LHCN-M2 (cell line): ENCODE measurements at places on chromosomes 2 and 18.

DNA sequence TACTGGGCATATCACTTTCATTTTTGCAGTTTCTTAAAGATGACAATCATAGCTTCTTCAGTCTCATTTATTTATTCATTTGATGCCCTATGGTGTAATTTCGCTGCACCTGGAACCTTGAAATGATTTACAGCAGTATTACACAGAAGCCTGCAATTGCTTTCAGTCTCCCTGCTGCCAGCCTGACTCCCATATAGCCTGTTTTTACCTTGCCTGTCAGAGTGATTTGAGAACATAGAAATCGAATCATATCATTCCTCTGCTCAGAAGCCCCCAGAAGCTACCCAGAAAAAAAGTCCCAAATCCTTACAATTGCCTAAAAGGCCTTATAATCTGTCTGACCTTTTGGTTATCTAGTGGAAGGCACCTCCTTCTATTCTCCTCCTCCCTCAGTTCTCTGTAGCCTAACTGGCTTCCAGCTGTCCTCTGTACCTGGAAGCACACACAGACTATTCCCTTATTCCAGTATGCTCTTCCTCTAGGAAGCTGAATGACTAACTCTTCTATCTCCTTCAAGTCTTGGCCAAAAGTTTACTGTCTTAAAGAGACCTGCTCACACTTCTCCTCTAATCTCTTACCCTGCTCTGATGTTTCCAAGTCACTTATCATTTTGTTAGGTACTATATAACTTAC is 12.6 kb downstream of the SCN3A start:
- DNase-seq: no peak

DNA sequence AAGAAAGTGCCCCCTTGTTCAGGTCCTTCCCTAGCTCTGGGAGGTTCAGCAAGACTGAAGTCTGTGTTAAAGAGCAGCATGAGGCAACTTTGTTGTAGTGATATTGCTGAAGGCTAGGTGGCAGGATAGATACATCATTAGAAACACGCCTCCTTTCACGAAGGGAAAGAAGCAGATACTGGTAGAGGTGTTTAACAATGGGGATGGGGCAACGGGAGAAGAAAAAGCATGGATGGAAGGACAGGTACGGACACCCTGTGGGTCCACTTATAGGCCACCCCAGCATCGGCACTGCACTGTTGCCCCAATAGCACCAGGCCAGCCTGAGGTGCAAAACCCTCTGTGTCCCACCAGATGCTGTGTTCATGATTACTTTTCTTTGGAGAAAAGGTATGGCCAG is 3.5 kb upstream of the IGFBP5 start:
- peak; percentile 56 for DNase-seq

- peak; percentile 17 for DNase-seq
Observed at GRCh38 chr2:198375083-198375410, 570.7 kb downstream of the PLCL1 start.

GRCh38 chr18:23162473-23162872 is 27.2 kb downstream of the CABLES1 start:
- no peak for DNase-seq

DNA sequence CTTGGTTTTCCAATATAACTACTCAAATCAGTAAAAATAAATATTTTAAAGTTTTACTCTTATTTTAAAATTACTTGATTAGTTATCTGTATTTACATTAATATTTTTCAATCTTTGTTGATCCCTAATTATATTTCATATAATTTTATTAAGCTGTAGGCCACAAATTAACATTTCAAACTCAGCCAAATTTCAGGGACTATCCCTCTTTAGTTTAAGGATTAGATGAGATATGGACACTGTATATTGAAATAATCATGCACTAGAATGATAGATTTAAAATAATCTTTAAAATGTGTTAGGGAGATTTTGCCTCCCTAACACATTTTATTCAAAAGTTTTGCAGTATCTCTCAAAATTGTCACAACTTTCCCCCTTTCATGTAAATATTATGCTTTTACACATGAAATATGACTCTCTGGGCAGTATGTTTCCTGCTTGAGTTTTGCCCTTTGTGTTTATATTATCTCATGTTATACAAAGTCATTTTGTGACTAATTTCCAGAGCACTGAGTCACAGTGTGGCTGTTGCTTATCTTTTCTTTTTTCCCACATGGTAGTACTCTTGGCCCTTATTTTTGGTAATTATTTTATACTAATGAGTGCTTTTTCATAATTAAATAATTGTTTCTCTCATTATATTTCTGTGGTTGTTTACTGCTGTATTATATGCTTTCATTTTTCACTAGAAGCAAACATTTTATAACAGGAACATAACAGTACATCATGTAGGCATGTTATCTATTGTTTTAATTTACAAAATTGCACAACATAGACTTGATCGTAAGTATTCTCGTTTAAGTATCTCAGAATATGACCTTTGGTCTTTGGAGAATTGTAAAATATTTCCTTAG is 1.2 kb downstream of the TFPI start:
- peak; percentile 85 for DNase-seq

DNA sequence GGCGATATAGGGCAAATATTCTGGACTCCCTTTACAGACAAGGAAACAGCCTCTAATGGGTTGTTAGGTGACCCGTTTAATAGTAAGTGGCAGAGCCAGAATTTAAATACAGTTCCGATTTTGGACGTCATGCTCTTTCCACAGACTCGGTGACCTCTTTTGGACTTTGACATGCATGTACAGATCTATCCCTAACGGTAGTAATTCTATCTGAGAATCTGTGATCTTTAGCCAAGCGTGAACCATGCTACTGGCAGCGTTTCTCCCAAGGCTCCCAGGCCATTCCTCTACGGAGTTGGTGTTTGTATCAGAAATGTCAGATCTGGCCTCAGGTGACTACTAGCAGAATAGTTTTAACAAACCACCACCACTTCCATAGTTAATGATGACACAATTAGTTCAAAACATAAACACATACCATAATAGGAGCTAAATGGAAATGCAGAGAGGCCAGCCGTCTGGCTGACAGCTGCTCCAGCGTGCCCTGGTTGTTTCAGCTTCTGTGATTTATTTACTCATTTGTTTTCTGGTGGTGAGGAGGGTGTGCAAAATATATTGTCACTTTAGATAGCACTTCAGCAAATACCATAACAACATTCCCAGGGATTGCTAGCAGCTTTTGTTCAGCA is 304.6 kb upstream of the LYPD1 start:
- no peak for DNase-seq

GRCh38 chr2:33763671-33764310 is 164.7 kb upstream of the FAM98A start:
- DNase-seq: no peak

DNA sequence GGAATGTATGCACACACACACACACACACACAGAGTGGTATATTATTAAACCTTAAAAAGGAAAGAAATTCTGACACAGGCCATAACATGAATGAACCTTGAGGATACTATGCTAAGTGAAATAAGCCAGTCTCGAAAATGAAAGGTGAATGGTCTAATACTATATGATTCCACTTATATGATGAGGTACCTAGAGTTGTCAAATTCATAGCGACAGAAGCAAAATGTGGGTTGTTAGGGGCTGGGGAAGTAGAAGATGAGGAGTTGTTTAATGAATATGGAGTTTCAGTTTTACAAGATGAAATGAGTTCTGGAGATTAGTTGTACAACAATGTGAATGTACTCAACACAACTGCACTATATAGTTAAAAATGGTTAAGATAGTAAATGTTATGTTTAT is 118.1 kb downstream of the ABCA12 start:
- DNase-seq: no peak

DNA sequence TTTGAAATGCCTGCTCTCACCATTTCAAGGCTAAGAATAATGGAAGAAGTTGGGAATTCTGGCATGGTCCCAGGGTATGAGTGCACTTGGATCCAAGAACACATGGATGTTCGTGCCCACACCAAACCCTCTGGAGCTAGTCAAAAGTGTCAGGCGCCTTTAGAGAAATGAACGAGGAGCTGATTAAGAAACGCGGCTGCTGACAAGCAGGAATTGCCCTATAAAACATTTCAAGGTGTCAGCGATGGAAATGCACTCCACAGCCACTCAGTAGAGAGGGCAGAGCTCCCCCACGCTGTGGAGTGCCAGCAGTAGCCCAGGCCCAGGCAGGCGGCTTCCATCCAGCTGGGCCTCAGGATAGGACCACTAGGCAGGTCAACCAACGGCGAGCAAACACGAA is 213.7 kb downstream of the TTC32 start:
- DNase-seq: no peak

- no peak for DNase-seq
Observed at GRCh38 chr18:80238651-80239260, 8.6 kb downstream of the PARD6G start.

DNA sequence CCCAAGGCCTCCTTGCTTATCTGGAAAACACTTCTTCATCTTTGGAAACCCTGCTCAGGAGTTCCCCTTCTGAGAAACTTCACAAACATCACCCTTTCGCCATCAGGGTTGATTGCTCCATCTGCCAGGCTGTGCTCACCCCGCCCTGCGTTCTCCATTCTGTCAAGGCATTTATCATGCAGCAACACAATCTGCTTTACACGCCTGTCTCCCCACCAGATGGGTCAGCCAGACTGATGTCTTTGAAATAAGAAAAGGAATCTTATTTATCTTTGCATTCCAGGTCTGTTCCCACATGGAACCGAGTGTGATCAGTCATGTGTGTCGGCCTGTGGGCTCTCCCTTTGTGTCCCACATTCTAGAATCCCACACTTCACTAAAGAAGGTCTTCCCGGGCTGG is 110.0 kb upstream of the ARL4C start:
- no peak for DNase-seq

DNA sequence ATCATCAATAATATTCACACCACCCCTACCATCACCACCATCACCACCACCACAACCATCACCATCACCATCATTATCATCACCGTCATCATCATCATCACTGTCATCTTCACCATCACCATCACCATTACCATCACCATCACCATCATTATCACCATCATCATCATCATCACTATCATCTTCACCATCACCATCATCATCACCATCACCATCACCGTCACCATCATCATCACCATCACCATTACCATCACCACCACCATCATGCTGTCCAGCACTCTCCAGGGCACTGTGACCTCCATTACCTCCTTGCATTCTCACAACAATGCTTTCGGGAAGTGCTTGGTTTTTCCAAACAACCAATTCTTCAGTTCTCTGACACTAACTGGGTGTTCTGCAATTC is 13.1 kb upstream of the TEX44 start:
- DNase-seq: no peak

DNA sequence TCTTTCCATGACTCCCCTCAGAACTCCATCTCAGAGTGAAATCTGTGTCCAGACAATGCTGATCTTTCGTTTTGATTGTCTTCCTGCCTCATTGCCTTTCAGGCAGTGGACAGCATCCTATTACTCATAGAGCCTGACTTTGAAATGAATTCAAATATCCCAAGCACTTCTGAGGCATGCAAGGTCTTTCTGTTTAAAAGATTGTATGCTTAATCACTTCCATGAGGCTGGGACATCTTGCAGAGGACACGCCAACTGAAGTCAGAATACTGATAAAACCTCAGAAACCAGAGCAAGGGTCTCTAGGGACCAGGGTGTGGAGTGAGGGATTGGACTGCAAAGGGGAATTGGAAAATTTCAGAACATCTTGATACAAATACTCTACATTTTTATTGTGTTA is 836.5 kb upstream of the ID2 start:
- DNase-seq: peak; percentile 79

GRCh38 chr2:235461763-235462414 is 32.0 kb upstream of the AGAP1 start:
- no peak for DNase-seq

DNA sequence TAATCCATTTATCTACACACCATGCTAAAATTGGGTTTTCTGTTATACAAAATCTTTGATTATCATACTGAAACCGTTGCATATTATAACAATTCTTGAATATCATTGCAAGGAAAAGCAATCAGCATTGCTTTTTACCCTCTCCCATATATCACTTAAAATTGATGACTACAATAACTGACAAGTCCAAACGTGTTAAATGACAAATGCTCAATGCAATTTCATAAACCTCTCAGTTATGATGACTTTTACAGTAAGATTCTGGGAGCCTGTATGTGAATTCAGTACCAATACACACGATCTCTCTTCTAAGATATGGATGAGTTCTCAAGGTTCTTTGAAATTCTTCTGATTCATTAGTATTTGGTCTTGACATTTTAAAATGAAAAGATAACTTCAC is 368.5 kb upstream of the TRIB2 start:
- DNase-seq: no peak

DNA sequence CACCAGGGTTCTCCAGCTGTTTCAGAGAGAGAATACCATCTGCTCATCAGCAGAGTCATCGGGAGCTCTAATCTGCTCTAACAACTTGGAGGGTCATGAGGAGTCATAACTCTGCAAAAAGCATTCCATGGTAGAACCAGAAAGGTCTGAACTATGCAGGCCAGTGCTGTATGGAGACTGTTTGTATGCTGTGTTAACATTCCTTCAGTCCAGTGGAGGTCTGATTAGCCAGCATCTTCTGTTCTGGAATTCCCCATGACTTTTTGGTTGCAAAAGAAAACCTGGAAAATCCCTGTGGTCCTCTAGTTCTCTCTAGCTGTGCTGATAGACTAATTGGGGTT is 9.4 kb upstream of the ITGB6 start:
- peak; percentile 92 for DNase-seq

DNA sequence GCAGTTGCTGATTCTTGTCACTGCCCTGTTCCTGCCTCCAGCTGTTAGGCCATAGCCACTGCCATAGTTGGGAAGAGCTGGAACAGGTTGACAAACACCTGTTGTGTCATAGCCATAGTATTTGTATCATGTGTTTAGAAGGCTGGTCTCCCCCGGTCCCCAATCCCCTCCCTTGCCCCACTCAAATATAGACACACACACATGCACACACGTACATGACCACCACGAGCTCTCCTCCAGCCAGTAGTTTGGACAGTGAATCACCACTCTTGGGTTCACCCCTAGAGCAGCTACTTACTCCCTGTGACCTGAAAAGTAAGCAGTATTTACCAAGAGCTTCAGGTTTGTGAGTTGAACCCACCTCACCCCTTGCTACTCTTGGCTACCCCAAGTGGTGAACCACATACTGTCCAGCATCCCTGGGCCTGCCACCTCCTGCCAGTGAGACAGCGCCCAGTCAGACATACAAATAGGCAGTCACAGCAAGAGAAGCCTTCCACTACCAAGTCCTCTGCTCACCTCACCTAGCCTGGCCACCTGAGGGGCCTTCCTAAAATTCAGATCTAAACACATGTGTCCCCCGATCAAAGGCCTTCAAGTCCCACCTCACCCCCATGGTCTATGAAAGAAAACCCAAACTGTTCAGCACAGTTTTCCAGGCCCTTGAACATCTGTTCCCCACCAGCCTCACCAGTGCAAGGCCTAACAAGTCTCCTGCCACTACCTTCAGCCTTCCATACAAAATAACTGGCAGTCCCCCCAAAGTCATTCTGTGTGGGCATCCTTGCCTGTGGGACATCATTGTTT is 7.1 kb downstream of the PCBP1 start:
- DNase-seq: no peak

- no peak for DNase-seq
Observed at GRCh38 chr2:71781695-71782228, 328.4 kb downstream of the DYSF start.
